ENCODE measurements at places on chromosomes 11 and 22.

DNA sequence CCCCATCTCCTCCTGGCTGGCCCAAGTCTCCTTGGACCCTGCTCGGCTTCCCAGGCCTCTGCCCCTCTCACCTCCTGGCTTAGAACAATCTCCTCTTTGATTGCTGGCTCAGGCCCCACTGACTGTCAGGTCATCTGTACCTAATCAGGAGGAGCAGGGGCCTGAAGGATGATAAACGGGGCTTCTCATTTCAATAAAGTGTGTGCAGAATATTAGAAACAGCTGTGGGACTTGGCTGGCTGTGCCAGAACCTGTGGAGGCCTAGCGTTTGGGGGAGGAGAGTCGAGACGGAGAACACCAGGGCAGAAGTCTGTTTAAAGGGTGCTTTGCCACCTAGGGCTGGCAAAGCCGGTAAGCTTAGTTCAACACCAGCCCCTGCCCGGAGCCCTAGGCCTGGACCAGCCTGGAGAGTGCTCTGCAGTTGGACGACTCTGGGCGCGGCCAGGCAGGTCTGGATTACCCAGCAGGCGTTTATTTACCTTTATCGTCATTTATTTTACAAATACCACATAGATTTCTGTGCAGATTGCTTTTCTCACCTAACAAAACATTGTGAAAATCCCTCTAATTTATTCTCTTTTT lies 10.1 kb upstream of the VSIG10L2 start:
- no peak for DNase-seq

DNA sequence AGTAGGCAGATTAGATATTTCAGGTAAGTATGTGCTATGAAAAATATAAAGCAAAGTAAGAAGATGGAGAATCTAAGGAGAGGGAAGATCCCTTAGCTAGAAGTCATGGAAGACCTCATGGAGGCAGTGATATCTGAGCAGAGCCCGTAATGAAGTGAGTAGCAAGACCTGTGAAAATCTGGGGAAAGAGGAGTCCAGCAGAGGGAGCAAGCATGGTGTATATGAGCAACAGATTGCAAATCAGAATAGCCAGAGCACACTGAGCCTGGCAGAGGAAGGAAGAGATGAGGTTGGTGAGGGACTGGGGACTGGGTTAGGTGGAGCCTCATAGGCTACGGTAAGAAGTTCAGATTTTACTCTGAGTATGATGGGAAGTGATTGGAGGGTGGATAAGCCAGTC lies 9.4 kb downstream of the LHFPL7 start:
- no peak for DNase-seq

DNA sequence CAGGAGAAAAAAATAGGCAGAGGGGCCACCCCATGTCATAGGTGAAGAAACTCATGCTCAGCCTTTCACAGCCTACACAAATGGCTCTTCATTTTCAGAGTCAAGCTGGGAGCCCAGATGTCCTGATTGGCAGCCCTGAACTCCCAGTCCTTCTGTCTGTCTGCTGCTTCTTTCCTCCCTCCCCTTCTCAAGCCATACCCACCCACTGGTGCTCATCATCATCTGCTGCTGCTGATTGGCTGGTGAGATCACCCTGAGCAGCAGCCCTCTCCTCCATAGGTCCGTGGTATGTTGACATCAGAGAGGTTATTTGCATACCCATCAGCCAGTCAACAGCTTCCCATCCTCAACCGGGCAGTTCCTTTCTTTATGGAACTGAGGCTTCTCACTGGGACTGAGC lies 46.1 kb upstream of the PRDM11 start:
- peak; percentile 32 for DNase-seq

GRCh38 chr11:10481560-10482349 lies 26.7 kb downstream of the AMPD3 start:
- no peak for DNase-seq

GRCh38 chr11:8277691-8278090 lies 14.0 kb upstream of the LMO1 start:
- no peak for DNase-seq

DNA sequence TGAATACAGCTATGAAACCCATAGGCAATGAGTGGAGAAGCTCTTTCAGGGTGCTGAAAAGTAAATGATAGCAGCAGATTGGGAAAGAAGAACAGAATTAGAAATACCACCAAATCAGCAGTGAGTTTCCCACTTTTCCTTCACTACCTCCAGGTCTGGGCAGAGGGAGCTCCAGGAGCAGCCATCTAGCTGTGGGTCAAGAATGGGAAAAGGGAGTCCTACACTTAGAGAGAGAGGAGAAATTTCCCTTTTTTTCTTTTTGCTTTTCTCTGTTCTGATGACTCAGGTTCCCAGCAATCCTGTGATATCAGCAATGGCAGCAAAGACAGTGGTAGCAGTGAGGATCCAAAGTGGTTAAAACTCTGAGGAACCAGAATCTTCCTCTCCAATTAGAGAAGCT lies 263.9 kb downstream of the NXPE2 start:
- DNase-seq, result no peak

- DNase-seq, result peak; percentile 68
These were observed 798 bp downstream of the AMPD3 start for GRCh38 chr11:10455637-10456487.

GRCh38 chr11:62013537-62014476 lies 46.4 kb upstream of the FTH1 start:
- DNase-seq, result no peak

DNA sequence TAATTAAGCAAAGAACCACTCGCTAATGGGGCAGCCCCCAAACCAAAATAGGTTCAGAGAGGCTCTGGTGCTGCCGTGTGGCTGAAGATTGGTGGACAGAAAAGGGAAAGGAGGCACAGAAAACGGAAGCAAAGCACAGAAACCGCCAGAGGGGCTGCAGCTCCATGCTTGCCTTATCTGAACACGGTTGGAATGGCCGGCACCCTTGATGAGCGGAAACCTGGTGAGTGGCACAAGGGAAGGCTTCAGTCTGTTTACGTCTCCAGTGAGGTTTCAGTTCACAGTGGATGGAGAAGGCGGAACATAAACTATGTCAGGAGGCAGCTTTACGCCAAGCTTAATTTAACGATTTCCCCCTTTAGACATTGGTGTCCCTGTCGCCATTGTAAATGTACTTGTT lies 5.2 kb upstream of the PRR33 start:
- no peak for DNase-seq

GRCh38 chr11:102712137-102712536 lies 6.6 kb upstream of the MMP27 start:
- no peak for DNase-seq

DNA sequence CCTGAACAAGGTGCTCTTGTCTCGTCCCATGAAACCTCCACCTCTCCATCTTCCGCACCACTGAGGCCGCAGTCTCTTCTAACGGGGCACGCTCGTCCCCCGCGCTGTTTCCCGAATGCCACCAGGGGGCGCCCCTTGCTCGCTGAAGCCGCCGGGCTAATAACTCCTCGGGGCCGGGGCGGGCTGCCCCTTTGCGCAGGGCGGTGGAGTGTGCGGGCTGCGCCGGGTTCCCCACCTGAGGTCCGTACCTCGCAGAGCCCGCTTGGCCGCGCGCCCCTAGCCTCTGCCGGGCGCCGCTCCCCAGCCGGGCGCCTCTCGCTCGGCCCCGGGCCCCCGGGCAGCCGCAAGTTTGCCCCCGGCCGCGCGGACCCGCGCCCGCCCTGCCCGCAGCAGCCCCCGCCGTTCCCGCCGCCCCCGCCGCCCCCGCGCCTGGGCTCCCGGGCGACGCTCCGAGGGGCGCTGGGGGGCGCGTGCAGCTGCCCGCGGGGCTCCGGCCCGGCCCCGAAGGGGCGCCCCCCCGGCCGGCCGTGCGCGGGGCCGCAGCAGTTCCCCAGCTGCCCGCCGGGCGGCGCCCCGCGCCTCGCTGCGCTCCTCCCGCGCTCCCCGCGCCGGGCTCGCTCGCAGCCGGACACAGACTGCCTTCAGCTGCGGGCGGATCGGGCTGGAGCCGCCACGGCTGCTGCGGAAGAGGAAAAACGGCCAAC lies at the start of gene GRIK4:
Gene GRIK4 (plus strand): TSS at position 633 of the 704 bp plus-strand sequence. CDS start 148,571 bp downstream, outside the sequence.
- DNase-seq, result peak; percentile 60

GRCh38 chr11:132838627-132839026 lies 693.7 kb downstream of the OPCML start:
- DNase-seq, result no peak

DNA sequence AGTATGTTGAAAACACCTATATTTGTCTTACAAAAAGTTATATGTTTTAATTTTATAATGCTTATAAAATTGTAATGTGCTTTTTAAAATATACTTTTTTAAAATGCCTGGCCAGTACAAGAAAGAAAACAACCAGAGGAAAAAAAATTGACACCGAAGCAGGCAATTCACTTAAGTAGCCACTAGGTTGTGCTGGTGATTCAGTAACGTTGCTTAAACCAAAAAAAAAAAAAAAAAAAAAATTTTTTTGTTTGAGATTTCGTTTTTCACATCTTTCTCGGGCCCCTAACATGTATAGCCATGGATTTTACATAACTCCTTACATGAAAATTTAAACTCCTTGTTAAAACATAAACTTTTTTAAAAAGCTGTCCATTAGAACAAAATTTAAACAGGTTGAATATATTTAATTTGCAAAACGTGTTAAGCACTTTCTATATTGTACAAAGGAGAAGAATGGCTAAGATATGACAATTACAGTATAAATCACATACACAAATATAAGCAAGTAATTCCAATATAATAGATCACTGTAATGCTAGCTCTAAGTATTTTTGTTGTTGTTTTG lies 9.2 kb downstream of the OR8B4 start:
- DNase-seq, result peak; percentile 20

DNA sequence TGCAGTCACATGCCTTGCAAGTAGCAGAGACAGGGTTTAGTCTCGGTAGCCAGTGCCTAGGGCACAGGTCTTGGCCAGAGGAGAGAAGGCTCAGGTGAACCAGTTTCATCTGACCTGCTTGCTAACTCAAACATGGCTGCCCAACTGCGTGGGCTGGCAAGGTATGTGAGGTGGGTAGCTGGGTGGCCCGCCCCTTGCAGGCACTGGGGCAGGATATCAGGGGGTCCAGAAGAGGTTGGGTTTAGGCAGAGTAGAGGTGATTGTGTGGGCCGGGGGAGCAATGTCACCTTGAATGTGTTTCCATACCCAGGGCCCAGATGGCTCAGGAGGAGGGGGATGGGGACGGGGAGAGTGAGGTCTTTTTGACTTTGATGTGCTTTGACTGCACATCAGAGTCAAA lies 37.7 kb downstream of the ST3GAL4 start:
- DNase-seq, result no peak

- no peak for DNase-seq
These were observed 113.7 kb downstream of the EFCAB6 start for GRCh38 chr22:43698403-43698802.

GRCh38 chr11:104015649-104016415 lies 20.6 kb upstream of the DDI1 start:
- no peak for DNase-seq

DNA sequence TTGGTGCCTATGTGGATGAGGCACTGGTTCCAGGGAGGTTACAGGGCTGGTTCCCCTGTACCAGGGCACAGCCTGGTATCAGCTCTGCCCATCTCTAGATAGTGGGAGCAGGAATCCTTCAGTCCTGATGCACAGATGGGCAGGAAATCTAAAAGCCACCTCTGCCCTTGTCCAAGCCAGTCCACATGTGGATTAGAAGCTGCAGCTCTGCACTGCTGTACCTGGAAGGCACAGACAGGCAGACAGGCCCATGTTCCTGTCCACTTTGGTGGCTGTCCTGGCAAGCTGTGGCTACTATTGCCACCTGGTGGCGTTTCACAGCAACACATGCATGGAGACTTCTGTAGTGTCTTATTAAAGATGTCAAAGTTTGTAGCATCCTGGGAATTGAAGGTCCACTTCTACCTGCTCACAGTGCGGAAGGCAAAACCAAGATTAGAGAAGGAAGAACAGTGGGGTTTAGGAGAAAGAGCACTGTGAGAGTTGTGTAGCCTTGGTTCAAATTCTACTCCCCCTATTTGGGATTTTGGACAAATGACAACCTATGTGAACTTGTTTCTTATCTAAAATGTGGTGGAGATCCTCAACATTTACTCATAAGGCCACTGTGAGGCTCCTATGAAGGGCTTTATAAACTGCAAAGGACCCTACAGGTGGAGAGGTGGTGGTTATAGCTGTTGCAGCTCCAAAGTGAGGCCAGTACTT lies 30.1 kb downstream of the NAV2 start:
- DNase-seq, result peak; percentile 72

- DNase-seq, result no peak
These were observed 858.7 kb upstream of the CHORDC1 start for GRCh38 chr11:91081440-91082043.

DNA sequence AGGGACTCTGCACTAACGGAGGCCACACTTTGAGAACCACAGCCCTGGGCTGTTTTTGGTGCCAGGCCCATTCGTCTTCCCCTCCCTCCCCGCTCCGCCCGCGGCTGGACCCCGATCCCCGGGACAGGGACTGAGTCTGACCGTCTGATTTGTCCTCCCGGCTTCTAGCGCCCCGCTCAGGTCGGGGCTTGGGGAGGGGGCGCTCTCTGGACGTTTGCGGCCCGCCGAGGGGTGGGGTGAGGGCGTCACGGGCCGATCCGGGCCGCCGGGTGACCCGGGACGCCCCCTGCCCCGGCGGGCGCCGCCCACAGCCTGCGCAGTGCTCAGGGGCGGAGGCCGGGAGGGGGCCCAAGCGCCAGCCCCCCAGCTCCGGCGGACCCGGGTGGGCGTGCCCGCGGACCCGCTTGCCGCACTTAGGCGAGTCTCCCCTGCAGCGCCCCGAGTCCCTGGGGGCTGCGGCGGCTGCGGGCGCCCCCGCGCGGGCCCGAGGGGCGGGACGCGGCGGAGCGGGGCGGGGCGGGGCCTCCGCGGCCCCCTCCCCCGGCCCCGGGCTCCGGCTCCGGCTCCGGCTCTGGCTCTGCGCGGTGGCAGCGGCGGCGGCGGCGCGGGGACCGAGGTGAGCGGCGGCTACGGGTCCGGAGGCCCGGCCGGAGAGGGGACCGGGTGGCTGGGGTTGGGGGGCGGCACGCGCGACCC lies 33.7 kb upstream of the PRR5 start:
- DNase-seq, result peak; percentile 64

- DNase-seq, result no peak
These were observed 6.4 kb downstream of the CPT1A start for GRCh38 chr11:68835328-68835727.

- no peak for DNase-seq
These were observed 189.4 kb downstream of the CEP164 start for GRCh38 chr11:117517097-117517496.

- no peak for DNase-seq
These were observed 142.3 kb downstream of the C11orf87 start for GRCh38 chr11:109564241-109564640.

GRCh38 chr22:32961497-32961896 lies 96.7 kb downstream of the SYN3 start:
- DNase-seq, result no peak

GRCh38 chr11:9852465-9852864 lies 188.6 kb downstream of the SWAP70 start:
- DNase-seq, result no peak

DNA sequence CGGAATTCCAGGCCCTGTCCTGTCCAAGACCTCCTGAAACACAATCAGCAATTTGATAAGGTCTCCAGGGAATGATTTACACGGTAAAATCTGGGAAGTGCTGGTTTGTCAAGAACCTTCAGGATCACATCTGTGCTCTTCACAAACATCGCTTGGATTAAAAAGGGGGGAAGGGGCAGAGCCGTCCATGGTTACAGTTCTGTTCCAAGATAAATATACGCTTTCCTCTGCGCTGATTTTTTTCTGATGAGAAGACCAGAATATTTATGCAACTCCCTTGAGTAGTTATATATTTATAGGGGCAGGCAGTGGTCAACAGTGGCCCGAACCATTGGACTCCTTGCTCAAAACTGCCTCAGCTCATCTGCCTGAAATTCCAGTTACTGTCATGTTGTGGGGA lies 9.2 kb upstream of the APOL5 start:
- DNase-seq, result no peak

- DNase-seq, result no peak
These were observed 25.2 kb upstream of the MICALL1 start for GRCh38 chr22:37880668-37881440.

- no peak for DNase-seq
These were observed 63.3 kb upstream of the BMAL1 start for GRCh38 chr11:13214276-13214675.
